ENCODE measurements at places on chromosomes 13 and 19.
A peak's percentile ranks its signal among the peaks of the same experiment; 100 is the strongest.

DNA sequence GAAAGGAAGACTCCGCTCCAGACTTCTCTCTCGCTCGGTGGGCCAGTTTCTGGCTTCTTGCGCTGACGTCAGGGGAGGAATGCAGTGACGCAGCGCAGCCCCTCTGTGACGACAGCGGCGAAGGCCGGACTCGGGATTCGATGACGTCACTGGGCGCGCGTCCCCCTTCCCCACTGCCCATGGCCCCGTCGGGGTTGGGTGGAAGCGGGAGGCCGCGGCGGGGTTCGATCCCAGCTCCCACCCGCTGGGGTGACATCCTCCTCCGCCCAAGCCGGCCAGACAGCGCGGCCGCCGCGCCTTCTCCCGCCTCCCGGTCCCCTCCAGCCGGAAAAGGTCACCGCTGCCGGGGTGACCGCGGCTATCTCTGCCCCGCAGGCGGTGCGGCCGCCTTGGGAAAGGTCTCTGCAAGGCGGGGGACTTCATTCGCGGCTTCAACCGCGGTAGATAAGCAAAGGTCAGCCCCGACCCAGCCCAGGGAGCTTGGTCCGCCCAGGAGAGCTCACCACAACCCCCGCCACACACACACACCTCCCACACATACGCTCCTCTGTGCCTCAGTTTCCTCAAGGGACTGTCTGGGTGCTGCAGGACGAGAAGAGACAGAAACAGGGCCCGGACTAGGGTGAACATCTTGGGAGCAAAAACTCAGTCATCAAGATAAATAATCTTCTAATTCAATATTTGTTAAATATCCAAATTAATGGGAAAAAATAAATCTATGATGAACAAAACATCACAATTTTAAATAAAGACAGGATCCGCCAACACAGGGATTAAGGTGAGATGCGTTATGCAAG lies 844 bp upstream of the RFX1 start:
- DNase-seq: no peak

- DNase-seq: peak; percentile 15
Measured at GRCh38 chr19:47539747-47540311, 25.0 kb upstream of the NAPA start.

DNA sequence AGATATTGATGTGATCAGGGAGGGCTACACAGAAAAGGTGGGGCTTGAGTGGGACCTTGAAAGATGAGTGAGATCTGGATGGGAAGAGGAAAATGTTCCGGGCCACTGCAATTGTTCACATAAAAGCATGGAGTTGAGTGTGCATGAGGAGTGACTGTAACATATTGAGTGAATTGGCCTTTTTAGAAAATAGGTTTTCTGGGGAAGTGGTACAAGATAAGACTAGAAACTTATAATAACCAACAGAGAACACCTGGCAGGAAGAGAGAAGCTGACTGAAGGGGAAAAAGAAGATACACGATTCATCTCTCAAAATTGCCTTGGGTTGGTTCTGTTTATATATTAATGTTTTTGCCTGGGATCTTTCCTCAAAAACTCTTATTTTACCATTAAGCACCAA lies 32.2 kb downstream of the SLC10A2 start:
- DNase-seq: no peak

GRCh38 chr19:46035986-46036743 lies 4.6 kb downstream of the IGFL4 start:
- DNase-seq: no peak

- no peak for DNase-seq
Measured at GRCh38 chr13:95184317-95184716, 116.9 kb downstream of the ABCC4 start.

DNA sequence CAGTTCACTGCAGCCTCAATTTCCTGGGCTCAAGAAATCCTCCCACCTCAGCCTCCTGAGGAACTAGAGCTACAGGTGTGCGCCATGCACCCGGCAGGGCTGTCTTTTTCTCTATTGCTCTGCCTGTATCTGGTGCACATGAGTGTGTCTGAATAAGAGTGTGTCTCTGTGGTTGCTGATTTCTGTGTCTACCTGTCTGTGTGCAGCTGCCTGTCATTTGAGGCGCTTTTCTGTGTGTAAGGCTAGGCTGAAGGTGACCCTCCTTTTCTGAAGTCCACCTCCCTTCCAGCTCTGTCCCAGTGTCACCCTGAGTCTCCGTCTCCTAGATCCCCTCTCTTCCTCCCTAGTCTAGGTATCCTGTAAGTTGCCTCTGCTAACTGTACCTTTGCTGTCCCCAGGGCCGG lies 1.5 kb upstream of the PRR12 start:
- no peak for DNase-seq

DNA sequence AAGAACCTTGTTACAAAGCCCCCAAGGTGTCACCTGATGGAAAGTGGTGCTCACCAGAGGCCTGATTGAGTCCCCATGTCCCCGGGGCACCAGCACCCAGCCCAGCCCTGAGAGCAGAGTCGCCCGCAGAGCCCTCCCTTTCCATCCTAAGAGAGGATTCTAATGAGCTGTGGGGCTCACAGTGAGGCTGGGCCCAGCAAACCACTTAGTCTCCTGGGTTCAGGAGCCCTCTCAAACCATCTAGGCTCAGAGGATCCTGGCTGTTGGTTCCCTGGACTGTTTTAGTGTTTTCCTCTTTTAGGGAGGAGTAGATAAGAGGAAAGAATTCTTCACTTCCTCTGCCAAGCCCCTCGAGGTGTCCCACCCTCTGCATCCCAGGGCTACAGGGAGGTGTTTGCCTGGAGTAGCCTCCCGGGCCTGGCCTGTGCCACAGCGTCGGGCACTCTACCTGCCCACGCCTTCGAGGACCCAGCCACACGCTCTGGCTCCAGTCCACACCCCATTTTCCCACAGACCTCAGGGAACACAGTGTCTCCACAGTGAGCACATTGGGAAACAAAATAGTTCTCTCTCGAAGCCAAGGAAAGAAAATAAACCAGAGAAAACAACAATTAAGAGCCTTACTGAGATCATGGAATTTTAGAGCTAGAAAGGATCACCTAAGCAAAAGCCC lies 34.4 kb downstream of the DHRS12 start:
- DNase-seq: no peak

DNA sequence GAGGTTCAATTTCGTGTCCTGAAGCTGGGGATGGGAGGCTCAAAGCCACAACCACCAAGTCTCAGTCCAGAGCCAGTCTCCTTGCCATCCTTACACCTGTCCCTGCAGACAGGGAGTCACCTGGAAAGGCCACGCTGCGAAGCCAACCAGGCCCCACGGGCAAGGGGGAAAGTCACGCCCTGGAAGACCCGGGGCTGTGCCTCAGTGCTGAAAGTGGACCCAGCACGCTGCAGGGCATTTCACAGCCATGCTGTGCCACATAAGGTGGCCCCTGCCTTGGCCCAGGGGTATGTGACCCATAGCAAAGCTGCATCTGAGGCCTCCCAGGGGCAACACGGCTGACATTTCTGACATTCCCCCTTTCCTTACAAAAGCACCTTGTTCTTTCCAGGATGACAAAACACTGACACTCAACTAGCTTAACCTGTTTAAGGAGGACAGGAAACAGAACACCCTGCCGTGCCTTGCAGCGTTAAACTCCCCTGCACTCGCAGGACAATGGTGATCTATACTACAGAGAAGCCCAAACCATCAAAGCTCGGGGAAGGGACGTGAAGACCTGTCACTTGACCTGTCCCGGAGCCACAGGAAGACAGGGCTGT lies 14.8 kb downstream of the CHERP start:
- DNase-seq: no peak

- no peak for DNase-seq
Measured at GRCh38 chr13:97502181-97502580, 68.2 kb downstream of the RAP2A start.

GRCh38 chr19:30092721-30093569 lies 150.9 kb downstream of the URI1 start:
- no peak for DNase-seq

DNA sequence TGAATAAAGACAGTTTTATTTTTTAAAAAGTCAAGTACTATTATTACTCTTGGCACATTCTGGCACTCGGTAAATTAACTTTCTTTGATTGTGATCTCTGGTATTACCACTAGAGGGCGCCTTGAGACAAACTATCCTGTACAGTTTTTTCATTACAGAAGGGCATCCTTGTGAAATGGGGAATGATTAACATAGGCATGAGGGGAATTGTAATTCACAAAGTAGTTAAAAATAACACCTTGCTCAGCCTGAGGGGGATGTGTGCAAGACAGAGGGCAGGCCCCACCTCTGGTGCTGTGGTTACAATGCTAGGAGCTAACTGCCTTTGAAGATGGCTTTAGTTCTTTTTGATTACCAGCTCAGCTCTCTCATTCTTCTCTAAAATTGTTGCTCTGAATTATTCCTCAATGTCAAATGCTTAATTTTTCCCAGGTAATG lies 24.2 kb upstream of the C1QTNF9B start:
- no peak for DNase-seq

DNA sequence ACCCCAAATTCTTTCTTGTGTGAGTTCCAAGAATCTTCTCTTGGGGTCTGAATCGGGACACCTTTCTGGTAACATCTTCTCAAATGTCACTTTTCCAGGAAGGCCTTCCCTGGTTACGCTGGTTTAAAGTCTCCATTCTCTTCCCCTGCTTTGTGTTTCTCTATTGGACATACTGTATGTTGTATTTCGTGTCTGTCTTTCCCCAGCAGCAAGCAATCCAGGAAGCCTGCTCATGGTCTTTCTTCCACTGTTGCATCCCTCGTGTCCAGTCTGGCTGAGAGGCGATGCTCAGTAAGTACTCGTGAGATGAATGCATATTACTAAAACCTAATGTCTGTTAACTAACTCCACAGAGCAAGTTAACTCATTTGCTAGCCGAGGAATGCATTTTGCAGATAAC lies 43.7 kb downstream of the RFXAP start:
- no peak for DNase-seq

GRCh38 chr13:29125934-29126424 lies 305.8 kb downstream of the MTUS2 start:
- no peak for DNase-seq

- no peak for DNase-seq
Measured at GRCh38 chr13:59801107-59801880, 362.4 kb downstream of the DIAPH3 start.

DNA sequence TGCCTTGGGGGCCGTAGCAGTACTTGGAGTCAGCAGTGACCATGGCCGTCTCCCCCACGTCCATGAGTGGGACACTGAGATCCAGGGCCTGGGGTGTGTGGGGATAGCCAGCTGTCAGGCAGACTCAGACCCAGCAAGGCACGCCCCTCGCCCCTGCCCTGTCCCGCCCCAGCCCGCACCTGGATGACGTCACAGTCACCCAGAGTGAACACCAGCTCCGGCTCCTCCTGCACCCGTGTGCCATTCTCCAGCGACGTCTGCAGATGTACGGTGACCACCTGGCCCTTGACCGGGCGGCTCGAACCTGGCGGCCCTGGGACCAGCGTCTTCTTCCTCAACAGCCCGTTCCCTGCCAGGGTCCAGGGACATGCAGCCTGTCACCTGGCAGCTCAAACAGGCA lies 4.0 kb downstream of the FKBP8 start:
- DNase-seq: no peak

DNA sequence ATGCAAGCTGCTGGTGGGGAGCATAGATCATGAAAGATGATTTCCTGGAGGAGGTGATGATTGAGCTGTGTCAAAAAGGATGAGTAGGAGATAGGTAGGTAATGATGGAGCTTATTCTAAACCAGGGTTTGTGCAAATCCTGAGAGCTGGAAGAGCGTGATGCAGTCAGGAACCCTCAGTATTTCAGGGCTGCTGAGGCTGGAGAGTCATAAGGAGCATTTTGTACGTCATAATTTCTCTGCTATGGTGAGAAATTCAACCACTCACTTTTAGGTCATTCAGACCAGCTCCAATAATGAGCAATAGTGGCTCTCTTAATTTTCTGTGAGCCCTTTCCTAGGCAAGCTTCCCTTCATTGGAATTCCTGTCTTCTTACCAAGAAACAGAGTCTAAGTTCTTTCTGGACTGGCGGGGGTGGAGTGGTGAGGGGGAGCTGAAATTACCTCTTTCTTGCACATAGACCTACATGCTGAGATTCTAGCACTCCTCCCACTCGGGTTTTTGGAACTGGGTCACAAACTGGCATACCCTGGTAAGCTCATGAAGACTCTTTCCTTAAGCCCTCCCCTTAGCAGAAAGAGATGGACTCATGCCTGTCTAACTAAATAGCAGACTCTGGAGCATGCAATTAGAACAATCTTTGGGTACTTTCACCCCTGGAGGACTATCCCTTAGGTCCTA lies 62.2 kb upstream of the MYCBP2 start:
- DNase-seq: no peak

DNA sequence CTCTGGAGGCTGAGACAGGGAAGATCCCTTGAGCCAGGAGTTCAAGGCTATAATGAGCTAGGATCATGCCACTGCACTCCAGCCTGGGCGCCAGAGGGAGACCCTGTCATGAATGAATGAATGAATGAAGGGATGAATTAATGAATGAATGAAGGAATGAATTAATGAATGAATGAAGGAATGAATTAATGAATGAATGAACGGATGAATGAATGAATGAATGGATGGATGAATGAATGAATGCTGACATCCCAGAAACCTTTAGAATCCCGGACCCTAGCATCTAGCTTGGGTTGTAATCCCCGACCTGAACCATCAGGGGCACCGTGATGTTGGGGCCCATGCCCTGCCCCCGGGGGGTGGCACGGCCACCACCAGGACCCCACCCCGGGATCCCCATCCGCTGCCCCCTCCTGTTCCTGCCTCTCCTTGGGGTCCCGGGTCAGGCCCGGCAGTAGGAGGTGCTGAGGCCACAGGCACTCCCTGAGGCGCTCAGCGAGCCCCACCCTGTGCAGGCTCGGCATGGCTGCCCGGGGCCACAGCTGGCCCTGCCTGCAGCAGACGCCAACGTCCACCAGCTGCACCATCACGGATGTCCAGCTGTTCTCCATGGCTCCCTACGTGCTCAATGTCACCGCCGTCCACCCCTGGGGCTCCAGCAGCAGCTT lies 3.4 kb downstream of the EBI3 start:
- DNase-seq: no peak

- no peak for DNase-seq
Measured at GRCh38 chr13:97058926-97059325, 64.7 kb upstream of the OXGR1 start.

DNA sequence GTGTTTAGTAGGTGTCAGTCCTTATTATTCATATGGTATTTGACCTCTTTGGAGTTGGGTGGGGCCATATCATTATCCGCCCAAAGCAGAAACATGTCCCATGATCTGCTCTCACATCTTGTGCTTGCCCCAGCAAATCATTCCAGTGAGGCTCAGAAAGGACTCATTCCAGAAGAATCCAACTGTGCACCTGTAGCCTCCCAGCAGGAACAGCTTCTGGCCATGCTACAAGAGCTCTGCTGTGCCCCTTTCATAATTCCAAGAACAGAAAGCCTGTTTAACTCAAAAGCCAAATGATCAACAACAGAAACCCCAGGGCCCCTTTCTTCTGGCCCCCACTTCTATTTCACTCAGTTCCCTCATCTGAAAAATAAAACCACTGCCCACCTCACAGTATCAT lies 673.1 kb downstream of the DIAPH3 start:
- DNase-seq: no peak

- no peak for DNase-seq
Measured at GRCh38 chr13:109154146-109154545, 524.7 kb downstream of the MYO16 start.

GRCh38 chr19:55058781-55059610 lies 4.0 kb downstream of the RDH13 start:
- DNase-seq: no peak

All from stimulated activated CD8-positive, alpha-beta memory T cell treated with anti-CD3 and anti-CD28 coated beads, Interleukin-7, amount 100 ng/mL, for 1 hour (primary cell).